ENCODE measurements at places on chromosomes 5 and 9.

GRCh38 chr5:17255471-17256021 lies 38.1 kb downstream of the BASP1 start:
- DNase-seq, result no peak

GRCh38 chr9:126505697-126506346 lies 107.9 kb upstream of the LMX1B start:
- no peak for DNase-seq

GRCh38 chr9:109253637-109254284 lies 67.1 kb downstream of the EPB41L4B start:
- DNase-seq, result no peak

DNA sequence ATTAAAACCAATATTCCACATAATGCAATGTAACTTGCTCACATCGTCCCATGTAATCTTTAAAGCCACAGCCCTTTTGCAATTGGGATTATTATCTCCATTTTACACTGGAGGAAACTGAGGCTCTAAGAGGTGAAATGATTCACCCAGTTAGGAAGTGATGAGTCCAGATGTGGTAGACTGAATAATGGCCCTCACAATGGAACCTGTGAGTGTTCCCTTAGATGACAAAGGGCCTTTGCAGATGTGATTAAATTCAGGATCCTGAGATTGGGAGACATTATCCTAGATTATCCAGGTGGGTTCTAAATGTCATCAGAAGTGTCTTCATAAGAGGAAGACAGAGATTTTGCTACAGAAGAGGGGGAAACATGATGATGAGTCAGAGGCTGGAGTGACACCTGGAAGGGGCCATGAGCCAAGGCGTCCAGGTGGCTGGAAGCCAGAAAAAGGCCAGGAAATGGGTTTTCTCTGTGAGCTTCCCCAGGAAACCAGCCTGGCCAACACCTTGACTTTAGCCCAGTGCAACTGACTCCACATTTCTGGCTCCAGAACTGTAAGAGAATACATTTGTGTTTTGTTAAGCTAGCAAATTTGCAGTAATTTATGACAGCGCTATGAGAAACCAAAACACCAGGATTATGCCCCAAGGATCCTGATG lies 139.1 kb downstream of the KCNIP1 start:
- no peak for DNase-seq

- no peak for DNase-seq
Observed at GRCh38 chr9:127769929-127770582, 8.4 kb downstream of the SH2D3C start.

- DNase-seq, result no peak
Observed at GRCh38 chr9:90854637-90855175, 53.1 kb downstream of the SYK start.

DNA sequence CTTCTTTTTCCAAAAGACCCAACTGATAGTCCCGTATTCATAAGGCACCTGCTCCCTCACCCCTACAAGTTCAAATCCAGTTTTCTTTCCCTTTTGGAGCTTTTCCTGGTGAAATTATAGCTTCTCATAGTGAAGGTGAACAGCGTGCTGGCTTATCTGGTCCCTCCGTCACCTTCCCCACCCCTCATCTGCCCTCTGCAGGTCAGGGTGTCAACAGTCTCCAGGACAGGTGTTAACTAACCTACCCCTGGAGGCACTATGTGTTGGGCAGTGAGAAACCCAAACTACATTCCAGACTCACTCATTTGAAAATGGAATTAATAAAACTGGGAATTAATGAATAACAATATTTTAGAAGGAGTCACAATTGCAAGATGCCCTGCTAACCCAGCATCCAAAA lies 109.0 kb upstream of the TAS2R1 start:
- no peak for DNase-seq

DNA sequence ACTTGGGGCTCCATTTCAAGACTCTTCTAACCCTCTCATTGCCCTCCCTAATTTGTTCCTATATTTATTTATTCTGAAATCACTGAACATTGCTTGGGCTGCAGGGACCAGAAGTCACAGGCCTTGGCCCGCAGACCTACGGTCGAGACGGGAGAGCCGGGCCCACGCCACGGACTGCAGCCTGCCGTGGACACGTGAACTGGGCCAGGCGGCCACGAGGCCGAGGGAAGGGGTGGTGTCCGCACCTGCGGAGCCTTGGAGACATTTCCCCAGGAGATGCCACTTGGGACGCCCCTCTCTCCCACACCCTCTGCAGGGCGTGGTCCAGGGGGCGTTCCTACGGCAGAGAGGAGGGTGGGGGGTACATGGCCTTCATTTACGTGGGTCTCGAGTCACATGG lies 463.9 kb downstream of the ICE1 start:
- no peak for DNase-seq

- no peak for DNase-seq
Observed at GRCh38 chr9:124221676-124222075, 36.1 kb upstream of the NEK6 start.

- DNase-seq, result no peak
Observed at GRCh38 chr9:748861-749497, 92.5 kb upstream of the DMRT1 start.

DNA sequence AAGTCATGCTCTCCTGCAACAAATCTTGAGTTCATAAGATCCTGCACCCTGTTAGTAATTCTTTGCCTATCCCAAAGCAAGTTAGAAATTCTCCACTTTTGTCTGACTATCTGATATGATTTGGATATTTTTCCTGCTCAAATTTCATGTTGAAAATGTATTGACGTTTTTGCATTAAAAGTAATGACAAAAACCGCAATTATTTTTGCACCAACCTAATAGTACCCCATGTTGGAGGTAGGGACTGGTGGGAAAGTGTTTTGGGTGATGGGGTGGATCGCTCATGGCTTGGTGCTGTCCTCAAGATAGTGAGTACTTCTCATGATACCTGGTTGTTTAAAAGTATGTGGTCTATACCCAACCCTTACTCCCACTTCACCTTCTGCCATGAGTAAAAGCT lies 713.4 kb downstream of the CDH18 start:
- DNase-seq, result no peak

- DNase-seq, result no peak
Observed at GRCh38 chr5:20972419-20972925, 984.5 kb upstream of the CDH18 start.

- DNase-seq, result no peak
Observed at GRCh38 chr5:158390577-158390976, 531.6 kb upstream of the CLINT1 start.

DNA sequence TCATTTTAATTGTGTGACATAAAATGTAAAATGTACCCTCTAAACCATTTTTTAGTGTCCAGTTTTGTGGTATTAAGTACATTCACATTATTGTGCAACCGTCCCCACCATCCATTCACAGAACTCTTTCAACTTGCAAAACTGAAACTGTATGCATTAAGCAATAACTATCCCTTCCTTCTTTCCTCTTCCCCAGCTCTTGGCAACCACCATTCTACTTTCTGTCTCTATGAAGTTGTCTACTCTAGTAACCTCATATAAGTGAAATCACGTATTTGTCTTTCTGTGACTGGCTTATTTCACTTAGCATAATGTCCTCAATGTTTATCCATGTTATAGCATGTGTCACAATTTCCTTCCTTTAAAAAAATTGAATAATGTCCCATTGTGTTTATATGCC lies 142.4 kb downstream of the C9orf152 start:
- no peak for DNase-seq

DNA sequence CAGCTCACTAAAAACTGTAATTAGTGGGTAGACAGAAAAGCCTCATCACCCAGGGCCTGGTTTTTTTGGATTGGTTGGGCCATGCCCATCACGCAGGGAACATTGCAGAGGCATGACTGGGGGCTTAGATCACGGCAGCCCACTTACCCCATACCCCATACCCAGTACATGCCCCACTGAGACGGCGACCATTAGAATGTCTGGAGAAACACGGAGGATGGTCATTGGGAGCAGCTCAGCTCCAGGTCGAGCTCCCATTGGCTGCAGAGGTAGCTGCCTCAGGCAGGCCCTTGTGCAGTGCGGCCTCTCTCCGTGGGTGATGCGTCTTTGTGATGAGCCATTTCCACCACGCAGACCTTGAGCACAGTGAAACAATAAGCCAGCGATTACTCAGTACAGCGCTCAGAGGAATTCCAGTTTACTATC lies 204.0 kb downstream of the GADD45G start:
- DNase-seq, result no peak

GRCh38 chr9:6630502-6631206 lies 14.9 kb downstream of the GLDC start:
- DNase-seq, result no peak

GRCh38 chr9:14347406-14348122 lies 33.6 kb upstream of the NFIB start:
- DNase-seq, result no peak

- no peak for DNase-seq
Observed at GRCh38 chr9:103978396-103978795, 115.7 kb upstream of the SMC2 start.

GRCh38 chr5:72673623-72674022 lies 142.8 kb upstream of the TNPO1 start:
- DNase-seq, result no peak

DNA sequence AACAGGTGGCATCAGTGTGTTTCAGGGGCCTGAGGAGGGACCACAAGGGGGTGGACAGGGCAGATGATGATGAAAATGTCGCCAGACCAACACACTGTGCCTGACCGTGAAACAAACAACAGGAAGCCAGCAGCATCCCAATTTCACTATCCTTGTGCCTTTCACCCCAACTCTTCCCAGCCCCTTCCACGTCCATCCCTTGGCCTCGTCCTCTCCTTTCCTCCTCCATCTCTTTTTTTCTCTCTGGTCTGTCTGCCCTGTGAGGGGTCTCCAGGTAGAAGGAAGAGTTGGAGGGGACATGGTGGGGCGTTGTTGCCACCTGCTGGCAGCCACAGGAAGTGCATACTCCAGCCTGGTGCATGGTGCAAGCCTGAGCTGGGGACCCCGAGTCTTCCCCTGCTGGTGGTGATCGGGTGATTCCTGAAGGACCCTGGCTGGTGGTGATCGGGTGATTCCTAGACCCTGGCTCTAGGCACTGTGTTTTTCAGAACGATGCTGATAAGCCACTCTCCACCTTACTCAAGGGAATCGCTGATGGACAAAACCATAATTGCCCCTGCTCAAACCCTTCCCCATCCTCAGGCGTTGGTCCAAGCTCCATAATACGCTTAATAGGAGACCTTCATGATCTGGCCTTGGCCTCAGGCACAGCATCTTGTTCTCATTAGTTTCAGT lies 21.7 kb upstream of the NSD1 start:
- DNase-seq, result no peak

GRCh38 chr5:96455789-96456188 lies 22.7 kb upstream of the PCSK1 start:
- DNase-seq, result no peak

- no peak for DNase-seq
Observed at GRCh38 chr9:89153232-89154017, 25.2 kb downstream of the SHC3 start.

DNA sequence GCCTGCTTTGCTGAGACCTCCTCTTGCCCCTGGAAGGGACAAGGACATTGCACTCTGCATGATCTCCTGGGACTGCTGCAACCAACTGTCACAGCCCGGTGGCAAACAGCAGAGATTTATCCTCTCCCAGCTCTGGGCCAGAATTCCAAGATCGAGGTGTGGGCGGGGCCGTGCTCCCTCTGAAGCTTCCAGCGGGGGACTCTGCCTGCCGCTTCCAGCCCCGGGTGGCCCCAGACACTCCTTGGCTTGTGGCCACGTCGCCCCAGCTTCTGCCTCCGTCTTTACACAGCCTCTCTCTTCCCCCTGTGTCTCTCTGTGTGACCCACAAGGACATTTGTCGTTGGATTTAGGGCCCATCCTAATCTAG lies 67.1 kb downstream of the COL5A1 start:
- no peak for DNase-seq

- DNase-seq, result no peak
Observed at GRCh38 chr5:113056988-113057387, 80.4 kb downstream of the DCP2 start.

DNA sequence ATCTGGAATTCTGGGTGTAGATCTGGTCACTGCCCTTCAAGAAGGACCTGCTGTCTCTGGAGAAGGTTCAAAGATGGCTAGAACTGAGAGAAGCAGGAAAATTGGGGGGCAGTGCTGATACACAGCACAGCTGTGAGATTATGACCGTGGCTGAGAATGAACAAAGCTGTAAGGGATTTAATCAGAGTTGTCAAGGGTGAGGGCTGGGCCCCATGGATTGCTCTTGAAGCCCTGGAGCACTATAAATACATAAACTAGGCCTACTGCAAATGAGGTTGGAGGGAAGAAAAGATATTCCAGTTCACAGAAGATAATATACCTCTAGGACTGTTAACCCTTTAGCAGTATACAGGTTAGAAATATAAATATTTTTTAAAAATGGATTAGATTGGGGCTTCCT lies 86.3 kb upstream of the KLF9 start:
- DNase-seq, result no peak

DNA sequence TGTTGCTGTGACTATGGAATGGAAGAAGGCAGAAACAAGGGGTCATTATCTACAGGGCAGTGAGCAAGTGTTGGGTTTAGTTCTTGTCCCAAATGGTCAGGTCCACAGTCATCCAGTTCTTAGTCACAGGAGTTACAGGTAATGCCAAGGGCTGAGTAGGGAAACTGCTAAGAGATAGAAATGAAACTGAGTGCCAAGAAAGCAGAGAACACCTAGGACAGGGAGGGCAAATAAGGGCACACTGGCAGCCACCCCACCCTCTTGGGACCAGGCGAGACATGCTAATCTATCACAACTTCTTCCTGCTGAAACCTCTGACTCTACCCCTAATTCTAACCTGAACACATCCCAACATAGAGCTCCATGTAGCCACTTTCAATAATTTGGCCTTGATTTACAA lies 103.2 kb downstream of the KLF4 start:
- no peak for DNase-seq

- DNase-seq, result no peak
Observed at GRCh38 chr9:77939149-77939668, 92.4 kb downstream of the GNAQ start.

GRCh38 chr9:74726581-74726980 lies 161.1 kb downstream of the TRPM6 start:
- no peak for DNase-seq

GRCh38 chr9:128627906-128628305 lies 28.7 kb downstream of the DYNC2I2 start:
- DNase-seq, result no peak

- DNase-seq, result no peak
Observed at GRCh38 chr5:118486647-118487225, 501.6 kb downstream of the DTWD2 start.

Data from activated CD8-positive, alpha-beta memory T cell treated with anti-CD3 and anti-CD28 coated beads for 1 hour (primary cell).